ENCODE measurements at places on chromosomes 3 and 15. TPM values are rescaled to one million over a fixed set of nuclear protein-coding genes. Genes with fewer than 3 reads are reported as not detected.

UACA gene
- 61.1 TPM for total RNA-seq

PLA2G4D gene
- total RNA-seq = 0.31 TPM

HIGD2B gene
- total RNA-seq = not detected

SMAD6 gene
- 9.6 TPM for total RNA-seq

CHAC1 gene
- total RNA-seq = 11.0 TPM

THAP10 gene
- 1.4 TPM for total RNA-seq

DPPA2 gene
- total RNA-seq = not detected

PPARG gene
- total RNA-seq = 143 TPM

NME9 gene
- total RNA-seq = 0.39 TPM

FGF7 gene
- total RNA-seq = 4.5 TPM

GRCh38 chr3:117958027-117958426 is 1076.6 kb downstream of the IGSF11 start:
- no peak for DNase-seq

- DNase-seq = no peak
Observed at GRCh38 chr3:62277450-62277849, 95.9 kb downstream of the FEZF2 start.

- no peak for DNase-seq
Observed at GRCh38 chr3:86743233-86743632, 247.7 kb downstream of the VGLL3 start.

- DNase-seq = no peak
Observed at GRCh38 chr3:126390201-126390600, 4.5 kb upstream of the CFAP100 start.

DNA sequence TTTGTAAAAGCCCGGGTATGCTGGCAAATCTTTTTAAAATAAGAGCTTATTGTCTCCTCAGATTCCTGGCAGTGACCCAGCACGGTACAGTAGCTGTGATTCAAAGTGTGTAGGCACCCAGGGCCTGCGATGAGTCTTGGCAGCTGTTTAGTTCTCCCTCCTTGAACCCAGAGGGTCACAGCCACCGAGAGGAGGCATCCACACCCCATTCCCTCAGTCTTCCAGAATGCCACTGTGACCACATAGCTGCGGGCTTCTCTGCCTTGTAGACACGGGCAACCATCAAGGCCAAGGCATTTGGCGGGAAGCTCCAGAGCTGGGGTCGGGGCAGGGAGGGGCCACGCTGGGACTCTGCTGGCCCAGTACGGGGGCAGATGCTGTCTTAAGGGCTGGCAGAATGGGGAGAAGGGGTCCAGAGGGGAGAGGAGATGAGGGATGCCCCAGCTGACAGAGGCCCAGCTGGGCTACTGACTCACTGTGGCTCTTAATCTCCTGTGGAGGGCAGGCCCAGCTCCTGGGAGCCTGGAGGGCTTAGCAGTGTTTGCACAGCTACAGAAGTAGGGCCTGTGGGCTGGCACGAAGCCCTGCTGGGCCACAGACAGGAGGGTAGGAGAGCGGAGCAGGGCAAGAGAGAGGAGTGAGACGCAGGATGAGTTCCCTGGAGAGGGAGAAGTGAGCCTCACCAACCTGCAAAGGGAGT is 68.8 kb upstream of the DLG1 start:
- DNase-seq = no peak

DNA sequence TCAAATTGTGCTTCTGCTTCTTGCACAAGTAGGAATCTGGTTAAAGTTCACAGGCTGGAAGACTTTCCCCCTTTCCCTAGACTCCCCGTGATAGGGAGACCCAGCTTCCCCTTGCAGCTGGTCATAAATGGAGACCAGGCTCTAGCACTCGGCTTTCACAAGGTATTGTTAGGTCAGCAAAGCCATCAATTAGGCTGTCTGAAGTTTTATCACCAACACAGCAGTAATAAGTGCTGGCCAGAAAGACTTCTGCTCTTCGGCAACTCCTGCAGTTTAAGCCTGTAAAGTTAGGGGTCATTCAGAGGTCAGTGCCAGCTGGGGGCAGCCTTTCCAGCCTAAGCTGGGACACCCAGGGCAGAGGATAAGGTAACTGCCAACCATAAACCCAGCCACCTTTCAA is 203.4 kb downstream of the MEIS2 start:
- DNase-seq = no peak

GRCh38 chr3:138036572-138036971 is 26.6 kb downstream of the CLDN18 start:
- DNase-seq = no peak

DNA sequence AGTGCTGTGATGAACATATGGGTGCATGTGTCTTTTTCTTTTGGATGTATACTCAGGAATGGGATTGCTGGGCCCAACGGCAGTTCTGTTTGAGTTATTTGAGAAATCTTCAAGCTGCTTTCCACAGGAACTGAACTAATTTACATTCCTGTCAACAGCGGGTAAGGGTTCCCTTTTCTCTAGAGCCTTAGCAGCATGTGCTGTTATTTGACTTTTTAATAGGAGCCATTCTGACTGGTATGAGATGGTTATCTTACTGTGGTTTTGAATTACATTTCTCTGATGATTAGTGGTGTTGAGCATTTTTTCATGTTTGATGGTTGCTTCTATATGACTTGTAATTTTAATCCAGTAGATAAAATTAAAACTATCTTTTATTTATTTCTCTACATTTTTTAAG is 1168.6 kb upstream of the ALCAM start:
- DNase-seq = no peak

GRCh38 chr3:34475851-34476250 is 677.4 kb downstream of the PDCD6IP start:
- no peak for DNase-seq

- no peak for DNase-seq
Observed at GRCh38 chr15:80758130-80758745, 20.9 kb upstream of the CEMIP start.

DNA sequence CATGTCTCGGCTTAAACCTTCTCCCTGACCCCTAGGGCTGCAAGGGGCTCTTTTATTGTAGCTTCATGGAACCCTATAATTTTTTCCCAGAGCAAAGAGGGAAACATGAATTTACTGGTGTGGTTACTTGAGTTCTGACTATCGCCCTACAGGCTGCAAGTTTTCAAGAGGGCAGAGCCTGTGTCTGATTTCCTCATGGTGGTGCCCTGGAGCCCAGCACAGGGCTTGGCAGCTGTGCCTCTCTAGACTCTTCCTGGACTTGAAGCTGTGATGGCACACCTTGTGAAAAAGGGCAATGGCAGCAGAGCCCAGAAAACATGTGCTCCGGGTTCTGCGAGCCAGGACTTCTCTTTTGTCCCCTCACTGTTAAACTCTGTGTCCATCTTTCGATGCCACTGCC is 34.2 kb upstream of the TF start:
- DNase-seq = no peak

- DNase-seq = no peak
Observed at GRCh38 chr15:40737048-40737447, 18.0 kb downstream of the RMDN3 start.

DNA sequence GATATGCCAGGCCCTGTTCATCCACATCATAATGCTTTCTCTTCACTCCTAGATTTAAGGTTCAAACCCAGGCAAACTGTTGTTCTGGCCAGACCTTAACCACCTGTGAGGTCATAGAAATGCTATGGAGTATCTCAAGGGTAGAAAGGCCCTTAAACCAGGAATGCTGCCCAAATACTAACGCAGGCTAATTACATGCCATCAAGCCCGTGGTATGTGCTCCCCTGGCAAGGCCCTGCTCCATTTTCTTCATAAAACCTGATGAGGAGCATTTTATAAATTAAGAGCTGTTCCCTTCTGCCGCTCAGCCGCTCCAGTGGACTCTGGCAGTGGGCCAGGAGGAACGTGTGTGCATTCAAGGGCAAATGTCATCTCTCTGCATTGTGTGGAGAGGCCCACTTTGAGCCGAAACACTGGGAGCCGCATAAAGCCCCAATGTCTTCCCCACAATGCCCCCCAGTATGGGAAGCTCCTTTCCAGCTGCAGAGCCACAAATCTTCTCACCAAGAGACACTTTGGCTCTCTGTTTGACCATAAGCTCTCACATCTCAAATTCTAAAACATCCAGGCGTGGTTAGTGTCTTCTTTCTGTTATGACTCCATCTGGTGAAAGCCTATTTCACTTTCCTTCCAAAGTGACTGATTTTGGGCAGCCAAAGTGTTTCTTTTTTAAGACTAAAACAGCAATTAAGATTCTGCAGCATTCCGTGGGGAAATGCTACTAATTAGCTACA is 210.8 kb upstream of the NR2E3 start:
- DNase-seq = no peak

- no peak for DNase-seq
Observed at GRCh38 chr15:28100516-28101195, 1.5 kb upstream of the OCA2 start.

All from left colon (tissue), 2 donors.